Dorsolateral prefrontal cortex (tissue), 122 donors: ENCODE measurements at places on chromosomes 6 and 20. TPM values are rescaled to one million over a fixed set of nuclear protein-coding genes. Genes with fewer than 3 reads are reported as not detected.

DNA sequence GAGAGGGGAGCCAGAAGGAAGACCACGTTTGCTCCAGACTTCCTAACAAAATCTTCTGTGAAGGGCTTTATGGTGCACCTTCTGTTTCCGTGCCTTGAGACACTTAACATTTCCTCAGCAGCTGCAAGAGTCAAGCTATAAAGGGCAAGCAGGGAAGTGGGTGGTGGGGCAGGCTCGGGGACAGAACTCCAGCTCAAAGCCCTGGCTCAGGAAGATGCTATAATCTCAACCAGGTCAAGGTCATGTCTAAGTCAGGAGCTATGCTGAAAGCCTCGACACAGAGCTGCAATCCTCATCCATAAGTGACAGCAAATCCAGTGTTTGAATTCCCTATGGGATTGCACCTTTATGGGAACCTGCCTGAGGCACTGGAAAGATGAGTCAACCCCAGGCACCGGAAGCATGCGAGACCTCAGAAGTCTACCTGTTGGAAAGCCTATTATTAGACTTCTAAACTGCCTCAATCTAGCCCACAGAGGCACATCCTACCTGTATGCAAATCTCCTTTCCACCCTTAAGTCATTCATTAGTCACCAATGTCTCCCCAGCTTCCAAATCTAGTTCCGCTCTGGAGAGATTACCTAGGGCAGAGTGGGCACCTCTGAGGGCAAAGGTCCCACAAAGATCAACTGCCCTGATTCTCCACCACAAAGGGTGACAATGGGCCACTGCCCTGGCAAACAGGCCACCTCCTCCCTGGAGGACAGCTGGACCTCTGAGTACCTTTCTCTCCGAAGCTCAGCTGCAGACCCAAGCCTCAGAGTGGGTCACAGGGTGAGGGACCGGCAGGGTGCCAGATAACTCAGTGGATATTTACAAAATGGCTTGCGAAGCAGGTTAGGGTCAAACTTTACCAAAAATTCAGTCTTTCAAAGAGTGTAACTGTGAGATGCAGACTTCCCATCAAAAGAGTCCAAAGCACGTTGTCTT, 287.0 kb downstream of the CDC5L start:
- no peak for DNase-seq

DNA sequence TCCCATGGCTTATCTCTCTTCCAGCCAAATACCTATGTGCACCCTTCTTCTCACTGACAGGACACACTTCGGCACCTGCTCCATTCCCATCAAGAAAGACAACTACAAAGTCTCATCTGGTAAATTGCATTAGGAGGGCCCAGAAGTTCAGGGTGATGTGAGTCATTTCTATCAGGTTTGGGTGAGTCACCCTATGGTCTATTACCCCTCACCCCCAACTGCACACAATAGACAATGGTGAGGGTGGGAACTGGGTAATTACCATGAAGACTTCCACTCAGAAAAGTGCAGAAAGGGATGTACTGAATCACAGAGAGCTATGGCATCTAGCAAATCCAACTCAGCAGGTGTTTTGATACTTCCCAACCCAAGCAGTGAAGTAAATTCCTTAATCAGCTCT, 54.8 kb downstream of the OPN5 start:
- DNase-seq, result no peak

TCP11 gene
- total RNA-seq, result not detected

GRCh38 chr6:36608788-36609563, 14.8 kb downstream of the SRSF3 start:
- DNase-seq, result peak; percentile 6

SYNGAP1 gene
- total RNA-seq, result 112 TPM

- no peak for DNase-seq
Measured at GRCh38 chr6:155492061-155492735, 36.6 kb upstream of the NOX3 start.

C6orf15 gene
- total RNA-seq, result not detected

SLC22A2 gene
- not detected for total RNA-seq

MYB gene
- 0.29 TPM for total RNA-seq
